Activated CD8-positive, alpha-beta memory T cell treated with anti-CD3 and anti-CD28 coated beads, Interleukin-2, amount 50 U/mL, for 48 hours (primary cell): ENCODE measurements at places on chromosomes 6 and 20.

DNA sequence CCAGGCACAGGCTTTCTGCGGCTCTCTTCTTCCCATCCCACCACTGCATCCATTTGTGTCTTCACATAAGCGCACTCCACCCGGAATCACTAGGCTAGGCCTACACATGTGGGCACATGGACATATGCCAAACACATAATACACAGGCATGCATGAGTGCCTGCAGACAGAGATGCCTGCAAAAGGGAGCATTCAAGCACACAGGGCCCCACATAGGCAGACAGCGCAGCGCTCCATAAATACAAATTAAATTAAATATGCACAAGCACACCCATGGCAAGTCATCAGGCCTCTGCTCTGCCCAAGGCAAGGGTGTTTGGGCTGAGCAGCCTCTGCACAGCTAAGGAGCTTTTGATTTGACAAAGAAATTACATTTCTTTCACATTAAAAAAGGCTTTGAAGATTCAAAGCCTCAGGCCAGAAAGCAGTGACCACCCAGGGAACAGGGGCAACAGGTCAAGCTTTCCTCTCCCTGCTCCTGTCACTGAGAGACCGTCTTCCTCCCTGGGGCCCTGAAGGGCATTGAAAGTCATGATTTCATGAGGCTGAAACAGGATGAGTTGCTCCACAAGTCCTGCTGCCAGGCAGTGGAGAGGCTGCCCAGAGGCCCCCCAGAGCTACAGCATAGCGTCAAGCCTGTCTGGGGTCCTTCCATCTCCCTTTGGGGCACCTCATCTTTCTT lies 134.2 kb upstream of the LRFN2 start:
- no peak for DNase-seq

DNA sequence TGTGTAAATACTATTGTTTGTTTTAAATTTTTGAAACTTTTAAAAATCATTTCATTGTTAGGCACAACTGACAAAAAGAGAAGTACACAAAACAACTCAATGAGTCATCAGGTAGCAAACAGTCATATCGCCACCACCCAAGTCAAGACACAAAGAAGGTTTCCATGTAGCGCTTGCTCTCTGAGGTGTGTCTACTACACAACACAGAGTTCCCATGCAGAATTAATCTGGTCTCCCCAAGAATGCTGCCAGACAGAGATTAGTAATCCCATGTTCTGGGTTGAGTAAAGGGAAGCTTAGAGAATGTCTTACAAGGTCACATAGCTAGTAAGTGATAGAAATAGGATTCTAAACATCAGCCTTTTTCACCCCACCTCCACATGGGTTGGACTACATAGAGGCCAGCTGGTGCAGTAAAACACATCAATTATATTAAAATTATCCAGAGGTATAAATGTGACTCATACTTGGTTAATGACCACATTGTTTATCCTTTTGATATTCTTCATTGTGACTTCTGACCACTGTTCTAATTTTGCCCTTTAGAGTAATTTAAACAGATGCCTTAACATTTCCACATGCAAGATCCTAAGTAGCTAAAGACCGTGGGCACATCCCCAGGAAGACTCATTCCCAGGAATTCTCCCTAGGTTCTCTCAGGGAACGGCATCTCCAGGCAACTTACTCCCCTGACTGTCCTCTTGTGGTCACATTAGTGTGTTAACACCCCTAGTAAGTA lies 413.5 kb downstream of the PRKN start:
- no peak for DNase-seq

- DNase-seq, result peak; percentile 60
Measured at GRCh38 chr6:7050872-7051779, 56.6 kb upstream of the RREB1 start.

DNA sequence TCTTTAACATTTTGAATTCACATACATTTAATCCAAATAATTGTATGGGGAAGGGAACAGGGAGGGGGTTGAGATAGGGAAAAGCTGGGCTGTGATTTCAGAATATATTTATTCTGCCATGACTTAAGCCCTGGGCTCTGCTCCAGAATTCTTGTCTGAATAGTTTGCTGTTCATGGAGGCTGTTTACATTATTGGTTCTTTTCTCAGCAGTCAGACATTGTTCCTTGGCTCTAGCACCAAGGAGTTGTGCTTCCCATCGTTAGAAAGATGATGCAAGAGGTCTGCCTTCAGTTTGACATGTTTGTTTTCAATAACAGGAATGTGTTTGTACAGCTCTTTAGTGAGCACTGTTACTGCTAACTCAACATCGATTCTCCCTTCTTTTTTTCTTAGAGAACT lies 198.8 kb upstream of the CDYL start:
- no peak for DNase-seq
